GM23338 (cell line): ENCODE measurements at places on chromosomes 1 and 21. TPM values are rescaled to one million over a fixed set of nuclear protein-coding genes. Genes with fewer than 3 reads are reported as not detected.

DNA sequence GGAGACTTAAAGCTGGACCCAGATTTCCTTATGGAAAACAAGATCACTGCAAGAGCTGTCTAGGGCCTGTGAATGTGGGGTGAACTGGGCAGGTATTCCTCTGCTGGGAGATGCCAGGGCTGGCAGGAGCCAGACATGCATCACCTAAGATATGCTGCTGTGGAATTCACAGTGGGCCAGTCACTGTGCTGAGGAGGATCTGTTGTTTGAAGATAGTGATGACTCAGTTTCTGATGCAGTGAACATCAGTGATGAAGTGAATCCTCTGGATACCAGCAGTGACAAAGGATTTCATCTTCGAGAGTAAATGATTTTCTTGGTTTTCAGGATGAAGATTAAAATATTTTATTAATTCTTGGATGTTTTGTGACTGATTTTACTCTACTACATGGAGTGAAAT lies 29.9 kb upstream of the CAMSAP2 start:
- no peak overlapping the region for H3K27ac ChIP-seq
- H3K36me3 ChIP-seq, result no peaks in the 10 kb centered on the region
- H3K4me3 ChIP-seq, result no peak overlapping the region
- no peaks in the 10 kb centered on the region for H3K27me3 ChIP-seq

The LAD1 gene
- total RNA-seq, result 17.6 and 22.3 TPM in 2 replicates

- DNase-seq, result no peak
- H3K36me3 ChIP-seq, result no peaks in the 10 kb centered on the region
- H3K4me3 ChIP-seq, result no peak overlapping the region
Measured at GRCh38 chr1:171139890-171140289, 45.2 kb upstream of the FMO2 start.

The BRDT gene
- total RNA-seq, result 0.19 and 0.80 TPM in 2 replicates

DNA sequence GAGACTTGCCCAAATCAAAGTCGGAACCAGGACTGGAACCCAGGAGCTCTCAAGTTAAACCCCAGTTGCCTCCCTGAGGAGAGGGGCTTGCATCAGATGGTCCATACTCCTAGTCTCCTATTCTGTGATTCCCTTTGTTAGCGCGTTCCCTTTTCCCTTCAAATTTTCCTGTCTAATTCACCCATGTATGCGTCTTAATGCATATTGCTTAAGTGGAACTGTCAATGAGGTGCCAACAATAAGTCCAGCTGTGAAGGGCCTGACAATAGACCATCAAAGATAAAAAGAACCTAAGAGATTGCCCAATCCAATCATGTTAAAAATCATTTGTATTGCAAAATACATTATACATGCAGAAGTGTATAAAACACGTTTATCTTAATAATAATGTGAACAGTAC lies 634 bp upstream of the SPATA6 start:
- no peaks in the 10 kb centered on the region for H3K27me3 ChIP-seq
- H3K36me3 ChIP-seq, result no peaks in the 10 kb centered on the region
- H3K4me3 ChIP-seq, result peak overlapping the region; percentile 94

The RYR2 gene
- 6.7 and 10.0 TPM in 2 replicates for total RNA-seq

The CYP4A11 gene
- total RNA-seq, result not detected in 2 replicates

DNA sequence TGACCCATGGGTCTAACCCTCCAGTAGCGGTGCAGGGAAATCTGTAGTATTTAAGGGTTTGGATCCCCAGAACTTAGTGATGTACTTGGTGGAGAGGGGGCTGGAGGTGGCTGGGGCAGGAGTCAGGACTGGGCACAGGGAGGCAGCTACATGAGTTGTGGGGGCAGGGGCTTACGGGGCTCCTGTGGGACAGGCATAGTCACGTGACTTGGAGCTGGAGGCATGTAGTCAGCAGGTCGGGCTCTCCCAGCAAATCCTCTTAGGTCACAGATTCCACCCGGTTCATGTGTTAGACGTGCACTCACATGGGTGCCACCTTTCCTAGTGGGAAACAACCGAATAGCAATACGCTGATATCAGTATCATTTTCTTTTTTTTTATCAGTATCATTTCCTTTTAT lies 112.1 kb downstream of the PCP4 start:
- no peak overlapping the region for H3K4me3 ChIP-seq
- no peaks in the 10 kb centered on the region for H3K36me3 ChIP-seq
- no peak overlapping the region for H3K27ac ChIP-seq

The C1QB gene
- not detected in 2 replicates for total RNA-seq

The PTPRC gene
- 0.10 TPM in 1 of 2 replicates, not detected in the other for total RNA-seq

DNA sequence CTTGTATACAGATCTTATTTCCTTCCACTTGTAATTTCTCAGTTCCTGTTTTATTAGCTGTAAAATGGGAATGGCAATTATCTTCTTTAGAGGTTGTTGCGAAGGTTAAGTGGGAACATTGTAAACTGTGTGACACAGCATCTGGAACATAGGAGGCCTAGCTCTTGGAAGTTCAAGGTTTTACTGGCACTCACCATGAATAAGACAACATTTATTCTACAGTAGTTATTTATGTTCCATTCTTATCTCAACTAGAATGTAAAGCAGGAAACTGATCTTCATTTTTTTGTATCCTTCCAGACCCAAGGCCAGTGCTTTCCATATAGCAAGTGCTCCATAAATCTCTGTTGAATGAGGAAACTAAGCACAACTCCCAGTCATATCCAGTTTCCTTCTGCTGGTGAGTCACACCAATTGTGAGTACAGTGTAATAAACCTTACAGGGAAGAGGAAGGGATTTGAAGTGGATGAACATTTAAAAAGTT lies 1.4 kb downstream of the BCL10 start:
- peak overlapping the region; percentile 93 for H3K4me3 ChIP-seq
- DNase-seq, result no peak
- H3K4me1 ChIP-seq, result peaks cover 13% of the 10 kb centered on the region
- H3K27me3 ChIP-seq, result no peaks in the 10 kb centered on the region

DNA sequence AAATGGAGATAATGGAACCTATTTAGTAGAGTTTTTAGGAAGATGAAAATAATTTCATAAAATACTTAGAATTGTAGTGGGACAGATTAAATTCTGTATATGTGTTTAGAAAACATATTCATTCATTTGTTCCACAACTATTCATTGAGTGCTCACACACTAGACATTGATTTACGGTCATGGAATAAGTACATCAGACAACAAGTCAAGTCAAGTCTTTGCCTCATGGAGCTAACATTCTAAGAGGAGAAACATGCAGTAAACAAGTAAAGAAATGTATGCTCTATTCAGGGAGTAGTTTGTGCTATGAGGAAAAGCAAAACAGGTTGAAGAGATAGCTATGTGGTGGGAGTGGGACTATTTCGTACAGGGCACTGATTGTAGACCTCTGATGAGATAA lies 9.0 kb downstream of the BTBD19 start:
- no peak overlapping the region for H3K27ac ChIP-seq
- H3K4me3 ChIP-seq, result no peak overlapping the region
- H3K36me3 ChIP-seq, result no peaks in the 10 kb centered on the region
- no peak for DNase-seq

The MMEL1 gene
- 0.43 and 0.90 TPM in 2 replicates for total RNA-seq

DNA sequence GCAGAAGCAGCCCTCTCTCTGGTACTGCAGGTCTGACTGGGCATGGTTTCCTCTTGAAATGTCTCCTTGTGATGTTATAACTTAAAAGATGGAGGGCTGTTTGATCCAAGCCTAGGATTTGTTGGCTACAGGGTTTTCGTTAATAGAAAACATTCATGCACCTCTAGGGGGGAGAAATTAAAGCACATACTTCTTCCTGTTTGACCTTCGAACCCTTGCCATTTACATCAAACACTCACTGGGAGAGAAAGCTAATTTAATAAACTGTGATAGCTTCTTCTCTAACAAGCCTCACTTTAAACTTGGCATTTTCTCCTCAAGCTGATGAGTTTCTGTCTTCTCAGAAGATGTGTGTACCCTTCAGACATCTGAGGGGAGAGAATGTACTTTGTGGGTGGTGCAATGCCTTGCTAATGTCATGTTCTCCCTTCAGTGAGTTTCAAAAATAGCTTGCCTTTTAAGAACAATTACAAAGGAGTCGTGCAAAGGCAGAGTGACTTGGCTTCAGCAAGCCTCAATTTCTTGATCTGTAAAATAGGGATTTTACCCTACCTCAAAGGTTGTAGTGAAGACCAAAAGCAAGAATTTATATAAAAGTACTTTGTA lies 20.4 kb downstream of the CACHD1 start:
- H3K27me3 ChIP-seq, result no peaks in the 10 kb centered on the region
- peaks cover 81% of the 10 kb centered on the region for H3K4me1 ChIP-seq
- no peaks in the 10 kb centered on the region for H3K36me3 ChIP-seq

The BROX gene
- 32.3 and 32.9 TPM in 2 replicates for total RNA-seq

The MUL1 gene
- 23.7 and 26.2 TPM in 2 replicates for total RNA-seq

The FAM163A gene
- 0.08 TPM in 1 of 2 replicates, not detected in the other for total RNA-seq

GRCh38 chr1:54558434-54559030 lies 10.5 kb downstream of the ACOT11 start:
- DNase-seq, result no peak
- H3K36me3 ChIP-seq, result no peaks in the 10 kb centered on the region; the same call in 1 of the 2 replicates
- H3K4me3 ChIP-seq, result no peak overlapping the region

GRCh38 chr21:44720170-44720569 lies 8.8 kb upstream of the TSPEAR start:
- peaks cover 22% of the 10 kb centered on the region for H3K4me1 ChIP-seq
- no peaks in the 10 kb centered on the region for H3K36me3 ChIP-seq
- H3K27me3 ChIP-seq, result peaks cover 23% of the 10 kb centered on the region

DNA sequence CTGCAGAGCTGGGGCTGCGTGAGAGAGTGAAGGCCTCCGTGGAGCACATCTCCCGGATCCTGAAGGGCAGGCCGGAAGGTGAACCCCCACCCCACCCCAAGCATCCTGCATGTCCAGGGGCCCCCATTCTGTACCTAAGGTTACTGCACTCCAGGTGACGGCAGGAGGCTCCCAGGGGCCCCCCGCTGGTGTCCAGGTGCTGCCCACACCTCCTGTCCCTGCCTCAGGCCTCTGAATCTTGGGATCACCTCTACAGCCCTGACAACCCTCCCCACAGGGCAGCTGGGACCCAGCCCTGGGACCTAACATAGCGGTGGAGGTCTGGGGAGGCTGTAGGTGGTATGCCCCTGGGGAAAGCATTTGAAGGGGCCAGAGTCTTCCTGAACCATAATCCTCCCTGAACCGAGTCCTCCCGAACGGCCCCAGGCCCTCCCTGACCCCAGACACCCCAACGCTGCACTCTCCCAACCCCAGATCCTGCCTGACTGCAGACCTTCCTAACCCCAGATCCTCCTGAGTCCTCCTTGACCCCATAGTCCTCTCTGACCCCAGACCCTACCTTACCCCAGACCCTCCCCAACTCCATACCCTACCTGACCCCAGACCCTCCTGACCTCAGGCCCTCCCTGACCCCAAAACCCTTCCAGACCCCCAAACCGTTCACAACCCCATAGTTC lies 33.5 kb downstream of the TRIM11 start:
- no peak for DNase-seq
- no peak overlapping the region for H3K4me3 ChIP-seq
- H3K4me1 ChIP-seq, result no peaks in the 10 kb centered on the region
- no peaks in the 10 kb centered on the region for H3K36me3 ChIP-seq

The SLC35F3 gene
- total RNA-seq, result 0.70 and 3.2 TPM in 2 replicates

- H3K4me1 ChIP-seq, result peaks cover 10% of the 10 kb centered on the region; the same call in 1 of the 2 replicates
- H3K27me3 ChIP-seq, result peaks cover 50% of the 10 kb centered on the region
- peaks cover 3% of the 10 kb centered on the region for H3K36me3 ChIP-seq
- DNase-seq, result no peak
Measured at GRCh38 chr1:233907151-233907550, 2.7 kb downstream of the SLC35F3 start.

The TNNT2 gene
- total RNA-seq, result 4.5 and 7.5 TPM in 2 replicates

- no peaks in the 10 kb centered on the region for H3K36me3 ChIP-seq
- H3K4me1 ChIP-seq, result no peaks in the 10 kb centered on the region
- no peaks in the 10 kb centered on the region for H3K27me3 ChIP-seq
- H3K4me3 ChIP-seq, result no peak overlapping the region
Measured at GRCh38 chr1:33327587-33328325, 6.9 kb upstream of the A3GALT2 start.

The SH2D1B gene
- not detected in 2 replicates for total RNA-seq

DNA sequence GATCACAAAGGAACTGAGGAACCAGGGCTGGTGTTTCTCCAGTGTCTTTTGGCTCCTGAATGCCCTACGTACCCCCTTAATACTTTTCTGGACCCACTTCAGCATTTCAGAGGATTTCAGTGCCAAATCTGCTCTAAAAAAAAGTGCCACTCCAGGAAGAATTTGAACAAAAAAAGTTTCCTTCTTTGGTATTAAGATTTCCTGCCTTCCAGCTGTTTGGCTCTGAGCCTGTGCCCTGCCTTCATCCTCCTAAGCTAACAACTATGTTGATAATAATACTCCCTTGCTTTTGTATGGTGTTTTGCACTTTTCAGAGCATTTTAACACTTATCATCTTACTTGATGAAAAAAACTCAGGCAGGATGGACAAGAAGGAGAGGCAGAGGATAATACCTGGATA lies 11.0 kb upstream of the RIMS3 start:
- H3K36me3 ChIP-seq, result no peaks in the 10 kb centered on the region
- H3K4me1 ChIP-seq, result no peaks in the 10 kb centered on the region
- no peak for DNase-seq
- no peaks in the 10 kb centered on the region for H3K27me3 ChIP-seq
- no peak overlapping the region for H3K27ac ChIP-seq
- H3K4me3 ChIP-seq, result no peak overlapping the region

DNA sequence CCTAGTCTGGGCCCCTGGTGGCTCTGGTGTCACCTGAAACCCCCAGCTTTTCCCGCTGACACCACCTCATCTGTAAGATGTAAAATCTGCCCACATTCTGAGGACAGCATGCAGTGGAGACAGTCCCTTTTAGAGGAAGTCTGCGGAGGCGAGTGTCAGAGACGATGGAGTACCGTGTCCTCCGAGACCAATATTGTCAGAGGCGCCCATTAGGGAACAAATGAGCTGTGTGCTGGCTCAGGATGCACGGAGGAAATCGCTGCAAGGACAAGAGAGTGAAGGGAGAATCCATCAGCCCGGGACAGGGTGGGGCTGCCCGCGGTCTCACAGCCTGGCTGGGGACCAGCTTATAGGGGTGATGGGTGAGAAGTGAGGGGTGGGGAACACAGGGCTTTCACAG lies 214.8 kb downstream of the MATN1 start:
- no peak for DNase-seq
- no peaks in the 10 kb centered on the region for H3K27me3 ChIP-seq
- H3K4me1 ChIP-seq, result no peaks in the 10 kb centered on the region
- H3K36me3 ChIP-seq, result no peaks in the 10 kb centered on the region
- no peak overlapping the region for H3K4me3 ChIP-seq
- no peak overlapping the region for H3K27ac ChIP-seq

- H3K36me3 ChIP-seq, result no peaks in the 10 kb centered on the region
- no peak overlapping the region for H3K4me3 ChIP-seq
- H3K27ac ChIP-seq, result no peak overlapping the region
- no peaks in the 10 kb centered on the region for H3K27me3 ChIP-seq
- DNase-seq, result no peak
Measured at GRCh38 chr1:50232336-50232735, 123.6 kb downstream of the ELAVL4 start.

GRCh38 chr1:58779801-58780382 lies 4.0 kb downstream of the JUN start:
- H3K4me1 ChIP-seq, result peaks cover 8% of the 10 kb centered on the region
- DNase-seq, result peak; percentile 22
- H3K4me3 ChIP-seq, result no peak overlapping the region
- H3K27me3 ChIP-seq, result peaks cover 38% of the 10 kb centered on the region
